ENCODE measurements at places on chromosomes 12 and 14.

GRCh38 chr12:50006754-50007442 is 18.4 kb downstream of the RACGAP1 start:
- no peak for DNase-seq

GRCh38 chr12:49187184-49187583 is 1.7 kb downstream of the TUBA1A start:
- no peak for DNase-seq

- DNase-seq: peak; percentile 92
Observed at GRCh38 chr12:19273482-19274330, 144.2 kb downstream of the PLEKHA5 start.

DNA sequence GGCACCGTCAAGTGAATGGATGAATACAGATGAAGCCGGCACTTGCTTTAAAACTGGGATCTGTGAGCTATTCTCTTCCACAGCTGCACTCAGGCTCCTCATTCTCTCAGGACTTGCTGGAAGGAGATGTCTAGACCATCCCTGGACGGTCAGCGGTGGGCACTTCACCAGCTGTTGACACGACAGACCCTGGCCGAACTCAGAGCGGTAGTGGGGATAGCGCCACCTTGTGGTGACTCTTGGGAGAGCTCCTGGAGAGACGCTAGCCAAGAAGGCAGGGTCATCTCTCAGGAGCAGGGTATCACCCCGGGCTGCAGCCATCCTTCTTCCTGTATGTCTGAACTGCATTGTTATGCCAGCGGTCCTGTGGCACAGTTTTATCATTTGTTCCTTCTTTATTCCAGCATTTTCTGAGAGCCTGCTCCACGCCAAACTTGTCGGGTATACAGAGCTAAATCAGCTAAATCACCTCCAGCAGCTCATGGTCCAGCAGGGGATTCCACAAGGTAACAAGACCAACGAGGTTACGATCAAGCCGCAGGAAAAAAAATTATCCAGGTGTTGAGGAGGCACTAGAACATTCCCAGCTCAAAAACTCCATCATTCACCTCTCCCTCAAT is 10.0 kb downstream of the WNT1 start:
- DNase-seq: no peak

GRCh38 chr14:85531141-85531586 is 1.2 kb downstream of the FLRT2 start:
- no peak for DNase-seq

GRCh38 chr14:78178071-78178470 is 7.9 kb downstream of the NRXN3 start:
- no peak for DNase-seq

DNA sequence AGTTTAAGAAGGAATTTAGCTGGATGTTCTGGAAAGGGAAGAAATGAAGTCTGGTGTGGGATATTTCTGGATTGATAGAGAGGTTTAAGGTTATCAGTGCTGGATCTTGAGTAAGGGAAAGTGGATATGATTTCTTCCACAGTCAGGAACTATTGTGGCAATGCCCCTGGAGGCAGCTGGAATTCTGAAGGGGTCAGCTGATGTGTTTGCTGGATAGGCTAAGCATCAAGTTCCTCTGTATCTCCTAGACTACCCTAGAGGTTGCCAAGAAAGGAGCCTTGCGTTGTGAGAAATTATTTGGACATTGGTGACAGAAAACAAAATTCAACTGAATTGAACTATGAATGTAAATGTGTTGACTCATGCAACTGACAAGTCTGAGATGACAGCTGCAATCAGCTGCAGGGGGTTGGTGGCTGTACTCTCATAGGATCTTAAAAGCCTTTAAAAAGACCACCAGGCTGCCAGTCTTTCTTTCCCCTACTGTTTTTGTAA is 244.4 kb downstream of the ATXN7L3B start:
- no peak for DNase-seq

- DNase-seq: no peak
Observed at GRCh38 chr12:101700299-101700820, 2.9 kb downstream of the CHPT1 start.

GRCh38 chr14:67643713-67644112 is 24.0 kb downstream of the ARG2 start:
- DNase-seq: no peak

DNA sequence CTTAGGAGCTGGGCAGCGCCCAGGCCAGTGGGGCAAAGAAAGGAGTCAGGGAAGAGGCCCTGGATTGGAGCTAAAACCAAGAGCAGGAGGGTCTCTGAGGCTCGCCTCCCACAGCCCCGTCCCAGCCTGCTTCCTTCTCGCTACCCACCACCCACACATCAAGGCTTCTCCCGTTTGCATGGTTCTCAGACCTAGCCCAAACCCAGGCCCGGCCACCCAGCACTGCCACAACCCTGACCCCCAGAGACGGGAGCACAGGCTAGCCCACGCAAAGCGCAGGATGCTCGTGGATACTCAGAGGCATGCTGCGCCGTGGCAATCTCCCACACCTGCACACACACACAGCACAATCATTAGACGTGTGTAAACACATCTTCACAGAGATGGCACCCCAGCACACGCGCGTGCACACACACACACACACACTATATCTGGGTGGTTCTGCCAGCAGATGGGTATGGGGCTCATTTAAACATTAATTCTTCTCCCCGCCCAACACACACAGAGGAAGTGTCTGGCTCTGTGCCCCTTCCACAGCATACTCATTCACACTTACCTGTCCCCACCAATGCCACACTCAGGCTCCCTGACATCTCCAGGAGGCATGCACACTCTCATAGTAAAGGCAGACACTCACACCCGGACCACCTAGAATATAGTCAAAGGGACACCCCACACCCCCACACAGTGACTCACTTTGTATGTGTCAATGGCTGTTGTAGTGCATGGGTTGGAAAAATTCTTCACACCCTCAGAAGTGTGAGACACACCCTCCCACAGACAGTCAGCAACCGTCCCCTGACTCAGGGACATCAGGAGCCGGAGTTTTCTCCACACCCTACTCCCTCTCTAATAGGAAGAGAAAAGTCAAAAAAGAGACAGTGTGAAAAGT is 1.1 kb downstream of the CARMIL3 start:
- no peak for DNase-seq

GRCh38 chr12:16913832-16914490 is 308.0 kb upstream of the LMO3 start:
- DNase-seq: no peak

DNA sequence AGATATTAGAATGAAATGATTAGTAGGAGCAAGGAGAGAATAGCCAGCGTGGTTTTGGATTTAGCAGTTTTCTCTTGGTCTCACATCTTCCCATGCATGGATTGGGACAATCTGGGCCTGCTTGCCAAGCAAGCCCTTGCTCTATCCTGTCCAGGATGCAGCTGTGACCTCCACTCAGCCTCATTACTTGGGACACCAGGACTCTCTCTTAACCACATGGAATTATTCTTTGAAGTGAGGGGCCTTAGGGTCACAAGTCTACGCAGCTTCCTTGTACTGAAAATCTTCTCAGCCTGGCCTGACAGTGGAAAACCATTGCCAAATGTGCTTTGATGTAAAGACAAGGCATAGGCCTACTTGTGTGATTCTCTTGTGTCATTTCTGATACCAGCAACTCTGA is 28.0 kb upstream of the DCN start:
- no peak for DNase-seq

GRCh38 chr12:8037947-8038346 is 5.4 kb downstream of the FOXJ2 start:
- DNase-seq: no peak

DNA sequence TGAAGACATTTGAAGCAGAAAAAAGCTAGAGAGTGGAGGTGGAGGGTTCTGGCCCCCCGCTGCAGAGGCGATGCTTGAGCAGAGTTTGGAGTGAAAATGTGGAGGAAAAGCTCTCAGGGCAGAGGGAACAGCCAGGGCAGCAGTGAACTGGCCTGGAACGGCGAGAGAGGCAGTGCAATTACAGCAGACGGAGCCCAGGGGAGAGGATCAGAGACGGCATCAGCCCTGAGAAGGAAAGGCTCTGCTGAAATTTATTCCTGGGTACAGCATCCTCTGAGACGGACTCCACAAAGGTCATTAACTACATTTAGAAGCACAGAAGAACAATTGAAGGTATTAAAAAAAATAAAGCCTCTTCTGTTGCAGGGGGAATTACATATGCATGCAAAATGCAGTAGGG is 14.2 kb downstream of the STON2 start:
- DNase-seq: no peak

- no peak for DNase-seq
Observed at GRCh38 chr12:100993916-100994450, 199.4 kb downstream of the ANO4 start.

- DNase-seq: no peak
Observed at GRCh38 chr14:80059041-80059440, 152.3 kb downstream of the DIO2 start.

DNA sequence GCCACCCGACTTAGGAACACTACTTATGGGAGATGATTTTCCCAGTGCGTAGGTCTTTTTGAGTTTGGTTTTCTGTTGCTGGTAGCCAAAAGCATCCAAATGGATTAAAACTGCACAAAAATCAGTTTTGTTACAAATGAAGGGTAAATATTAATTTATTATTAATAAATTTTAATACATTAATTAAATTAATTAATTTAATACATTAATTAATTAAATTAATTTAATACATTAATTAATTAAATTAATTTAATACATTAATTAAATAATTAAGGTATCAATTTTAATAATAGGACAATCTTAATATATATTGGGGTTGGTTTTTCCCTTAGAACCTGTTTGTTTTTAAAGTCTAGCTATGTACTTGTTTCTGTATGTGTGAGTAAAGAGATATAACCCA is 23.6 kb downstream of the AK7 start:
- no peak for DNase-seq

GRCh38 chr12:121806546-121807423 is 3.0 kb downstream of the SETD1B start:
- no peak for DNase-seq

- no peak for DNase-seq
Observed at GRCh38 chr12:57146961-57147944, at the start of gene LRP1-AS. LRP1-AS (minus strand) TSS chr12:57147619.

DNA sequence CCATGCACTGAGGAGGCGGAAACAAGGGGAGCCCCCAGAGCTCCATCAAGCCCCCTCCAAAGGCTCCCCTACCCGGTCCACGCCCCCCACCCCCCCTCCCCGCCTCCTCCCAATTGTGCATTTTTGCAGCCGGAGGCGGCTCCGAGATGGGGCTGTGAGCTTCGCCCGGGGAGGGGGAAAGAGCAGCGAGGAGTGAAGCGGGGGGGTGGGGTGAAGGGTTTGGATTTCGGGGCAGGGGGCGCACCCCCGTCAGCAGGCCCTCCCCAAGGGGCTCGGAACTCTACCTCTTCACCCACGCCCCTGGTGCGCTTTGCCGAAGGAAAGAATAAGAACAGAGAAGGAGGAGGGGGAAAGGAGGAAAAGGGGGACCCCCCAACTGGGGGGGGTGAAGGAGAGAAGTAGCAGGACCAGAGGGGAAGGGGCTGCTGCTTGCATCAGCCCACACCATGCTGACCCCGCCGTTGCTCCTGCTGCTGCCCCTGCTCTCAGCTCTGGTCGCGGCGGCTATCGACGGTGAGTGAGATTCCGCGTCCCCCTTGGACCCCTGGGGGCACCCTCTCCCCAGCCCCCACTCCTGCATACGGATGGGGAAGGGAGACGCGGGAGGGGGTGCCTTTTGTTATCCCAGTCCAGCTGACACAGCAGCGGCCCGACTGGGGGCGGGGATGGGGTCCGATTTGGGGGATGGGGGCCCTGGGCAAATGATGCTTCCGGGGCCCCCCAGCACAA is 400 bp downstream of the LRP1 start:
- no peak for DNase-seq

GRCh38 chr12:111635524-111635923 is 36.4 kb upstream of the ATXN2 start:
- DNase-seq: no peak

- DNase-seq: no peak
Observed at GRCh38 chr12:121797937-121798786, 4.7 kb upstream of the RHOF start.

GRCh38 chr12:1094714-1095113 is 103.7 kb downstream of the ERC1 start:
- DNase-seq: no peak

DNA sequence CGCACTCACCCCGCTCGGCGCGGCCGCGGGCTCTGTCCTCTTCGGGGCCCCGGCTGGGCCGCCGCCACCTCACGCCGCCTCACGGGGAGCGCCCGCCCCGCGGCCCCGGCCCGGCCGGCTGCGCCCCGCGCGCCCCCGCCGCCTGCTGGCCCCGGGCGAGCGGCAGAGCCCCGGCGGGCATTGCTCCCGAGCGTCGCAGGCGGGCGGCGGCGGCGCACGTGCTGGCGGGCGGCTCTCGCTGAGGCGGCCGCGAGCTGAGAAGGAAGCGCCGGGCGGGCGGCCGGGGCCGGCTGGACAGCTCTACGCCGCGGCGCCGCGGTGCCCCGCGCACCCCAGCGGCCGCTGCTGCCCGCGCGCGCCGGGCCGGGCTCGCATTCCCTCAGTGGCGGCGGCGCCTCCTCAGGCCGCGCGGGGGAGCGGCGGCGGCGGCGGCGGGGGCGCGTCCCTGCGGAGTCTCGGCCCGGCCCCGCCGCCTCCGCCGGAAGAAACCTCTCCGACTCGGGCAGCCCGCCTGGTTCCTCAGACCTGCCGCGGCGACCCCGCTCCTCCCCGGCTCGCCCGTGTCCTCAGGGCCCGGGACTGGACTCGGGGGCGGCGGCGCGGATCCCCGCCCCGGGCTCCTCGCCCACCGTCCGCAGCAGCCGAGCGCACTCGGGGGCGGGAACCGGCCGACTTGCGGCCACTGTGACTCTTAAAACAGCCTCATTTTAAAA is at the start of gene PITPNM2:
PITPNM2 (minus strand) TSS at position 347 of the 713 bp plus-strand sequence. CDS start 116,500 bp downstream, outside the sequence.
- DNase-seq: no peak

DNA sequence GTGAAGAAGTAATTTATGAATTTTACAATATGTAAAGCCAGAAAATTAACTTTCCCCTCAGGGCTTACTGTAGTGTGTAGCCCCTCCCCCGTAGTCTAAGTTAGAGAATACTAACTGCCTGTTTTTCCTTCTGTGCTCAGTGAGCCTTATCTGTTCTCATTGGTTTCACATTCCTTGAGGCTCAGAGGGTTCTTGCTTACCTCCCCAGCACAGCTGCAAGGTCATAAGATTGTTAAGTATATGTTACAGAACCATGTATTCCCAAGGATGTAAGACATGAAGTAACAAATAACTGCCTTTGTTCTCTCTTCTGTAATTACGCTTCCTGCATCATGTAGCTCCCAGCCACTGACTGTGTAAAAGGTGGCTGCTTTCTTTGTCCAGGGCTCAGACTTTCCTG is 1351.1 kb downstream of the TMEM121 start:
- no peak for DNase-seq

DNA sequence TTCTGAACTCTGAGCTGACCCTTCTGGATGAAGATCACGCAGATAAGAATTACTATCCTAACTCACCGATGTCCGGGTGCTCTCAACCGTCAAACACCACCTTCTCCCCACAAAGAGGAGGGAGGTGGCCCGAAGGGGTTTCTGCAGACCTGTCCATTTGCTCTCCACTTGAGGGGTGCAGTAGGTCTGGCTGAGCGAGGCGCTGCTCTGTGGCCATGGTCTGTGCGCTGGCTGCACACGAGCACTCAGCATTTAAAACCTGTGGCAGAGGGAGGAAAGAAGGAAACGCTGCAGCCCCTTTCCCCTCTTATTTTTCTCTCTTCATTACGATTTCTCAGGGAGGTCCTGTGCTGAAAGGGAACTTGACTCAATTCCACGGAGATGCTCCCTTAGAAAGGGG is 1.5 kb upstream of the HOXC13 start:
- no peak for DNase-seq

Measured in BJ (cell line).